ENCODE measurements at places on chromosomes 2 and 18.

DNA sequence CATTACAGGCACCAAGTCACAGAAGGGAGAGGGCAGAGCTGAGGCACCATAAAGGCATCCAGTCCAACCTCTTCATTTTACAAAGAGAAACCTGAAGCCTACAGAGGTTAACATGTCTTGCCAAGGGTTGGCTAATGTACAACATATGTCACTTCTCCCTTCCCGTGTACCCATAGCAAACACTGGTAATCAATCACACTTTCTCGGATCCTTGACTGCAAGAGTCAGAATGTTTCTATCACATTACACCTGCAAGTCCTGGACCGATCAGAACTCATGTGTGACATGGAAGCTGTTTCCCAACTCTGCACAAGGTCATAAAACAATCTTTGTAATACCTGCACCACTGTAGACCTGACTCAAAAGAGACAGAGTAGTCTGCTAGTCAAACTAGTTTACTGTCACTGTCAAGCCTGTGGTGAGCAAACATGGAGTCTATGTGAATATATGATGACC is 6.0 kb downstream of the ANKRD44 start:
- DNase-seq: no peak
- H3K27ac ChIP-seq: peak overlapping the region; percentile 98
- H3K4me3 ChIP-seq: peak overlapping the region; percentile 97
- peaks cover 4% of the 10 kb centered on the region for H3K36me3 ChIP-seq

GRCh38 chr2:23312996-23313606 is 71.9 kb upstream of the KLHL29 start:
- no peak for DNase-seq
- no peak overlapping the region for H3K27ac ChIP-seq
- H3K4me1 ChIP-seq: no peaks in the 10 kb centered on the region
- H3K36me3 ChIP-seq: no peaks in the 10 kb centered on the region
- no peak overlapping the region for H3K4me3 ChIP-seq

GRCh38 chr2:70535573-70535972 is 18.1 kb downstream of the TGFA start:
- peaks cover 16% of the 10 kb centered on the region for H3K4me1 ChIP-seq
- no peak overlapping the region for H3K27ac ChIP-seq
- DNase-seq: no peak
- H3K36me3 ChIP-seq: peaks cover 16% of the 10 kb centered on the region

DNA sequence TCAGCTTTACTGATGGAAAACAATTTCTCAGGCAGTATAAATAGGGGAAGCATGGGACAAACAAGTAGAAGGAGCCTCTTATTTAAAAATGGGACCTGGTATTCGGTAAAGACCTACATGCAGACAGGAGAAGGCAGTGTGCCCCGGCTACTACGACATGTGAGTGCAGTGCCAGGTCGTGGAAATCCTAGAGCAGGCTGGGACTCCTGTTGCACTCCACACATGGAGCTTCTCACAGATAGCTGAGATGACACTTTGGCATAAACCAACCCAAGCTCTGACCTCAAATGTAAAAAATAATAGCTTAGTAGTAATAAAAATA is 885 bp upstream of the DSEL start:
- H3K4me1 ChIP-seq: peaks cover 14% of the 10 kb centered on the region
- peak overlapping the region; percentile 100 for H3K4me3 ChIP-seq
- peaks cover 9% of the 10 kb centered on the region for H3K27me3 ChIP-seq

GRCh38 chr2:26612522-26613240 is 28.5 kb downstream of the CIB4 start:
- H3K4me1 ChIP-seq: peaks cover 27% of the 10 kb centered on the region
- H3K36me3 ChIP-seq: no peaks in the 10 kb centered on the region
- no peak for DNase-seq
- peaks cover 2% of the 10 kb centered on the region for H3K27me3 ChIP-seq
- H3K27ac ChIP-seq: no peak overlapping the region
- H3K4me3 ChIP-seq: no peak overlapping the region

DNA sequence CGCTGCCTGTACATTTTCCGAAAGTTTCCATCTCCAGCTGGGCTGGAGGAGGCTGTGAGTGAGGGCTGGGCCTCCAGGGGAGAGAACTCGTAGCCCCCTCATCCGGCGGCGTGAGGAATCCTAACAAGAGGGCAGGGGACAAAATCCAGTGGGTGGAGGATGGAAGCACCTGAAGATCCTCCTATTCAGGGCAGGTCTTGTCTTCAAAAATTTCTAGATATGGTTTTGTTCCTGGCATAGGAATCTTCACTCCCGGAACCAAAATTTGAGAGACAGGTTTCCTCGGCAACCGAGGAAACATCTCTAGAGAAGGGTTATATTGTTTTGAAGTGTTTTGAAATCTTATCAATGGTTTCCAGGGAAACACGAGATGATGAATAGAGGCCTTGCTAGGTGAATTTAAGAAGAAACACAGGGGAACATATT is 136.7 kb downstream of the SH3BP4 start:
- no peak overlapping the region for H3K27ac ChIP-seq
- DNase-seq: no peak
- H3K36me3 ChIP-seq: no peaks in the 10 kb centered on the region
- H3K4me3 ChIP-seq: no peak overlapping the region
- peaks cover 51% of the 10 kb centered on the region for H3K27me3 ChIP-seq

DNA sequence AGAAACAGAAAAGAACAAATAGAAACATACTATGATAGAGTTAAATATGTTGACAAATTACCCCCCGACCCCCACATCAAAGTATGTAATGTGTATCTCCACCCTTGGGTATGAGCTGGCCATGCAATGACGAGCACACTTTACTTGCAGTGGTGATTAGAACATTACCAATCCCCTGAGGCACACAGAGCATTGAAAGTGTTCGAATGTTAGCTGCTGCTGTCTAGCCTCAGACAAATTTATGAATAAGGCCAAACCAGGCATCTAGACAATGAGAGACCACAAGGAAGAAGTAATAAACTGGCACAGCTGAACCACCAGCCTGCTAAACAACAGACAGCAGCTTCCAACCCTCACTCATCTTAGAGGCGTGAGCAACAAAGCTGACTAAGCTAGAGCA is 380.5 kb downstream of the DSEL start:
- H3K27me3 ChIP-seq: no peaks in the 10 kb centered on the region
- no peak for DNase-seq
- no peak overlapping the region for H3K4me3 ChIP-seq

DNA sequence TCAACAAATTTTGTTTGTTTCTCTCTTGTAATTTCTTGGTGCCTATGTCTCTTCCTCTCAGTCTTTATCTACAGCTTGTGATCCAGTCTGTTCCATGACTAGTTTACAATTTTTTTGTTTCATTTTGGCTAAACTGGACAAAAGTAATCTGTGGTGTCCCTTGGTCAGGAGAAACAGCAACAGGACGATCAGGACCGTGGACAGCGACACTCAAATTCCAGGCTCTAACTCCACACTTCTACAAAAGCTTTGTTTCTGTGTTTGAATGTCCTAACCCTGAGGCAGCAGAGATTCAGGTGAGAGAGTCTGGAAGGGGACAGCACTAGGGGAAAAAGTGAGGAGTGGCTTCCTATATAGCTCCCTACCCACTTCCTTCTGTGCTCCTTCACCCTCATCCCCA is 593.3 kb upstream of the FANCL start:
- no peak overlapping the region for H3K4me3 ChIP-seq
- no peak for DNase-seq
- H3K27me3 ChIP-seq: peaks cover 14% of the 10 kb centered on the region
- H3K27ac ChIP-seq: no peak overlapping the region
- H3K4me1 ChIP-seq: no peaks in the 10 kb centered on the region

GRCh38 chr2:105809097-105809473 is 64.4 kb downstream of the NCK2 start:
- no peaks in the 10 kb centered on the region for H3K27me3 ChIP-seq
- H3K36me3 ChIP-seq: peaks cover 13% of the 10 kb centered on the region
- H3K4me1 ChIP-seq: peaks cover 94% of the 10 kb centered on the region
- no peak for DNase-seq
- peak overlapping the region; percentile 59 for H3K4me3 ChIP-seq

DNA sequence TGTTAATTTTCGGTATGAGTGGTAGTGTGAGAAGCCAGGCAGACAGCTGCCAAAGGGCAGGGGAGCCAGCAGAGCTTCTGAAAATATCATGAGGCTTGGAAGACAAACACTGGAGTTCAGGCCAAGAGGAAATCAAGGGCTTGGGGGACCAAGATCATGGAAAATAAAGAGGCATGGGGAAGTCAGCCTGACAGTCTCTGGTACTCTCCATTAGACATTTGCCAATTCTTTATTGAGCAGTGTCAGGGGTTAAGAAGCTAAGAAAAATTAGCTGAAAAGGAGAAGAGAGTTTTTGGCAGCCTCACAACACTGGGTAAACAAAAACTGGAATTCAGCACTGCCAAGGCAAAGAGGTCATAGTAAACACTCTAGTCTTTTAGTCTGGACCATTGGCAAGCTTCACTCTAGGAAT is 612.7 kb downstream of the EPHA4 start:
- no peaks in the 10 kb centered on the region for H3K4me1 ChIP-seq
- no peak overlapping the region for H3K27ac ChIP-seq
- H3K27me3 ChIP-seq: no peaks in the 10 kb centered on the region

DNA sequence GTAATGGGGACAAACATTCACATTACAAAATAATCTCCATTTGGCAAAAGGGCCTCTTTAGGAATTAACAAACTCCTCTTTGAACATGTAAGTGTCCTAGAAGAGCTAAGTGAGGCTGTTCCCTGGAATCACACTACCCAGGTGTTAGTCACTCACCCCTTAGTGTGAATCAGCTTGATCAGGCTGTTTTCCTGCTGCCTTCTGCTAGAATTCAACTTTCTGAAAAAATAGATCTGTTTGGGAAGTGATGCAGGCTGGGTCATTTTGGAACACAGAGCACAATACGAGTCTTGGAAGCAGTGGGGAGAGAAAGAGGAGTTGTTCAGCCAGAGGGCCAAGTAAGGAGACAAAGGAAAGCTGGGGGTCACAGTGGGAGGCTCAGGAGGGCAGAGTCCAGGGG is 40.0 kb downstream of the TTC32 start:
- H3K27me3 ChIP-seq: no peaks in the 10 kb centered on the region
- H3K36me3 ChIP-seq: no peaks in the 10 kb centered on the region
- DNase-seq: no peak
- no peak overlapping the region for H3K27ac ChIP-seq
- H3K4me1 ChIP-seq: no peaks in the 10 kb centered on the region

GRCh38 chr18:76373297-76373696 is 121.7 kb downstream of the ZNF516 start:
- peaks cover 27% of the 10 kb centered on the region for H3K36me3 ChIP-seq
- peak overlapping the region; percentile 88 for H3K27ac ChIP-seq
- no peak for DNase-seq

DNA sequence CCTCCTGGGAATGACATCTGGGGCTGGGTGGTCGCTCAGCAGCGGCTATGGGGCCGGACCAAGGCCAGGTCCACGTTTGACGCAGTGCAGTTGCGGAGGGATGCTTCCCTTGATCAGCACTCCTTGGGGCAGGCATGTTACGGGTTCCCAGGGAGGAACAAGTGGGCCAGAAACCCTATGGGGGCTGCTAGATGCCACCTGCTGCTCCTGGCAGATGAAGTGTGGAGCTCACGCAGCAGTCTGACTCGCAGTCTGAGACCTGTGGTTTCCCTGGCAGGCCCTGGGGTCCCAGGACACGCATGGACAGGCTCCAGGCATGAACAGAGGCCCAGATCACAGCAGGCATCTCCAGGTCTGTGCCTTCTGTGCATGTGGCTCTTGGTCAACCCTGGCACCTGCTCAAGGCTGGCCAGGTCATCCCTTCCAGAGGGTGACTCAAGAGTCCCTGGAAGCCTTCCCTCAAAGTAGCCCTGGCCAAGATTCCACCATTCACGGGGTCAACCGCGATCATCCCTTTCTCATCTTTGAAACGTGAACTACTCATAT is 20.0 kb downstream of the KCNF1 start:
- no peak for DNase-seq
- no peaks in the 10 kb centered on the region for H3K4me1 ChIP-seq
- peaks cover 8% of the 10 kb centered on the region for H3K27me3 ChIP-seq
- H3K27ac ChIP-seq: no peak overlapping the region
- H3K4me3 ChIP-seq: no peak overlapping the region
- no peaks in the 10 kb centered on the region for H3K36me3 ChIP-seq

DNA sequence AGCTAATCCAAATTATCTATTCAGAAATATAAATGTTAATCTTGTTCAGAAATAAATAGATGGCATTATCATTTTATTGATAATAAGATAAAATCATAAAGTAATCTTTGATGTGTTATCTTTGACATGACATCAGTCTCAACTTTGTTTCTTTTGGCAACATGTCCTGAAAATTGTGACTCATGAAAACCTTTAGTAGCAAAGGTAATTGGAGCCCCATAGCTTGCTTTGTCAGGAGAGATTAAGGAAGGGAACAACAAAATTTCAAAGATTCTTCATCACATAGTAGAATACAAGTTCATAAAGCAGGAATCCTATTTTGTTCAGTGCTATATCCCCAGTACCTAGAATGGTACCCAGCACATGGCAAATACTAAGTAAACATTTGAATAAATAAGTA is 165.4 kb downstream of the KCNE4 start:
- H3K36me3 ChIP-seq: no peaks in the 10 kb centered on the region
- H3K27me3 ChIP-seq: peaks cover 2% of the 10 kb centered on the region
- no peak overlapping the region for H3K27ac ChIP-seq
- no peak for DNase-seq
- H3K4me3 ChIP-seq: no peak overlapping the region

DNA sequence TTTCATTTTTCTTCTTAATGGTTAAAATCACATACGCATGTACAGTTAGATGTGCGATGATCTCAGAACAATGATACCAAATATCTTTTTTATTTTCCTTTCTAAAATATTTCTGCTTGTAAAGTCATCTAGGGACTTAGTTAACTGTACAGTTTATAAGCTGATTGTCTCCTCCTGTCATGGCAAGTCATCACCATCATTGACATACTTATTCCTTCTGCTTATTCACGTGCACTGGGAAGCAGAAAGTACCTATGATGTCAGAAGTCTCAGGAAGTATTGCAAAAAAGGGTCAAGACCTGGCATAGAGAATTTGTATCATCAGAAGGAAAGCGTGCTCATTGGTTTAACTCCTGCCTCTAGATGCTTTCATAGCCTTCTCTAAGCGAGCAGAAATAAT is 154.2 kb downstream of the DSC3 start:
- H3K27ac ChIP-seq: no peak overlapping the region
- no peaks in the 10 kb centered on the region for H3K27me3 ChIP-seq
- DNase-seq: no peak
- H3K4me3 ChIP-seq: no peak overlapping the region
- H3K4me1 ChIP-seq: no peaks in the 10 kb centered on the region

DNA sequence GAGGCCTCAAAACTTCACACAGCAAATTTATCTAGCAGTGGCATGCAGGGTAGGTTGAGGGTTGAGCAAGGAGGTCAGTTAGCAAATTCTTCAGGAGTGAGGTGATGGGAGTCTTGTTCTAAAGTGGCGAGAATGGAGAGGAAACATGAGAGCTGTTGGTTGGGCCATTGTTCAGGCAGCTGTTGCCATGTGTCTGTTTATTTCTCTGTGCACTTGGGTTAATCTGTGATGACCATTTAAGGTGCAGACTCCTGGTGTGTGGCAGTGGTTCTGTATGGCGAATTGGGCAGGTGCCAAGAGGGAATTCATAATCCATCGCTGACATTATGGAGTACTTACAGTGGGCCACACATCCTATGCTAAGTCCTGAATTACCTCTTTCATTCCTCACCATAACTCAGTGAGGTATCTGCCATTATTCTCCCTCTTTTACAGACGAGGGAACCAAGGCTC is 30.4 kb downstream of the TMEM178A start:
- H3K4me3 ChIP-seq: no peak overlapping the region
- H3K36me3 ChIP-seq: peaks cover 12% of the 10 kb centered on the region
- no peak for DNase-seq
- no peaks in the 10 kb centered on the region for H3K4me1 ChIP-seq
- H3K27me3 ChIP-seq: peaks cover 5% of the 10 kb centered on the region

GRCh38 chr2:113284476-113284875 is 5.8 kb upstream of the PAX8 start:
- H3K27me3 ChIP-seq: peaks cover 2% of the 10 kb centered on the region
- H3K27ac ChIP-seq: no peak overlapping the region
- no peak for DNase-seq
- H3K36me3 ChIP-seq: no peaks in the 10 kb centered on the region
- no peak overlapping the region for H3K4me3 ChIP-seq
